ENCODE measurements at places on chromosomes 6 and 20.

- peak; percentile 73 for DNase-seq
Observed at GRCh38 chr20:10306440-10307358, 88.1 kb downstream of the SNAP25 start.

GRCh38 chr6:146359131-146359530, 184.5 kb upstream of the RAB32 start:
- DNase-seq, result no peak

DNA sequence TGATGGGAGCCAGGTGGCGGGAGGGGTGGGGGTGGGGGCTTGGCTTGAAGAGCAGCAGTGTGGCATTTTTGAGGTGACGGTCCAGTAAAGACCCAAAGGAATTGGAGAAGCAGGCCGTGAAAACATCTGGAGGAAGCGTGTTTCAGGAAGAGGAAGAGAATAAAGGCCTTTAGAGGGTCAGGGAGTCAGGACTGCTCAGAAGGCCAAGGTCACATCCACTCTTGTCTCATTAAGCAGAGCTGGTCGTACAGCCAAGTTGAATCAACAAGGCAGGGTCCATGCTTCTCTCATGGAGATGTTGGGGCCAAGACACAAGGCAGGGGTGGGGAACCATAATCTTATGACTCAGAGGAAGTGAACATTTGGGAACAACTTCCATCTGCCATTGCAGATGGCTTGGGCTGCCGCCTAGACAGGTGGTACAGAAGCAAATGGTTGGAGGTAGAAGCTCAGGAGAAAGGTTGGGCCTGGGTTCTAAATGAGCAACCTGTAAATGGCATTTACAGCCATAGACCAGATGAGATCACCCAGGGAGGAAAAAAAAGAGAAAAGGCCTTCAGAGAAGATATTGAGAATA, 179.6 kb downstream of the TTLL2 start:
- DNase-seq, result no peak

- DNase-seq, result no peak
Observed at GRCh38 chr6:151374036-151374683, 17.2 kb downstream of the ZBTB2 start.

- no peak for DNase-seq
Observed at GRCh38 chr20:60968853-60969720, 283.0 kb upstream of the CDH4 start.

DNA sequence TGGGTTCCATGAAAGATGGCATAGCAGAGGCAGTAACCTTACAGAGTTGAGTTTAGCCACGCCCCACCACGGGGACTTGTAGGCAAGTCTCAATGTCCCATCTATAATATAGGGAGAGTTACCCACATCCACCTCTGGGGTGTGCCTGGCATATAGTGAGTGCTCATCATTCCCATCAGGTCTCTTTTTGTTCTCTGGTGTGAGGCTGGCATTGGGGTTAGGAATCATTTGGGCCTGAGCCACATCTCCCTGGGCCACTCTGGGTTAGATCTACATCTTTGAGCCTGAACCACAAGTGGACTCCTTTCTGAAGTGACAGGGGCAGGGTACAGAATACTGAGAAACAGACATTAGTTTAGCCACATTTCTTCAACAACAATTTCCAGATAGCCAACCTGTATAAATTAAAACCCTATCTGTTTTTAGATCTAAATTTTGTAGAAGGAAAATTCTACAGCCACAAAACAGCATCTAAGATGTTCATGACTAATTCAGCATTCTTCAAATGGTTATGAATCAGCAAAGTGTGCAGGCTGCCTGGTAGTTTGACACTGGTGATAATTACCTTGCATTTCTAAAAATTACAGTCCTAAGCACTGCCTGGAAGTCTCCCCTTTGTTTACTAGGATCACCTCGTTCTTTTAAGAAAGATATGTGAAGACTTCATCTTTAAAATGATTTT, 20.1 kb downstream of the RNF24 start:
- no peak for DNase-seq

GRCh38 chr6:76876922-76877553, 586.3 kb downstream of the HTR1B start:
- no peak for DNase-seq

- DNase-seq, result peak; percentile 43
Observed at GRCh38 chr20:14055127-14055742, 59.9 kb downstream of the MACROD2 start.

GRCh38 chr6:5205877-5206850, 54.6 kb downstream of the LYRM4 start:
- DNase-seq, result peak; percentile 35

DNA sequence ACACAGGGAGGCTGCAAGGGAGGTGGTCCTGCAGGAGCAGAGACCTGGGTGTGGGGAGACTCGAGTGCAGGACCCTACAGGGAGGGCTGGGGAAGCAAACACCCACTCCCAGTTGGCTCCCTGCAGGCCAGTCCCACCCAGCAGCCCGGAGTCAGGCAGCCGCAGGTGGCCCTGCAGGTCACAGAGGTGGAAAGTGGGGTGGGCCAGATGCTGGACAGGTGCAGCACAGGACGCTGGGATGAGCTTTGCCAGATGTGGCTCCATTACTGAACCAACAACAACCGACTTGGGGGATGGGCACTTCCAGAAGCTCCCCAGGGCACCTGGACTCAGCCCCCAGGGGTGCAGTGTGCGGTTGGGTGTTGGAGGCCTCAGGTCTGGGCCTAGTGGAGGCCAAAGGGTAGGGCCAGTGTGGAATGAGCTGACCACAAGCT, 26.6 kb upstream of the MYT1 start:
- DNase-seq, result no peak

GRCh38 chr6:167150941-167151549, 6.7 kb downstream of the GPR31 start:
- no peak for DNase-seq

DNA sequence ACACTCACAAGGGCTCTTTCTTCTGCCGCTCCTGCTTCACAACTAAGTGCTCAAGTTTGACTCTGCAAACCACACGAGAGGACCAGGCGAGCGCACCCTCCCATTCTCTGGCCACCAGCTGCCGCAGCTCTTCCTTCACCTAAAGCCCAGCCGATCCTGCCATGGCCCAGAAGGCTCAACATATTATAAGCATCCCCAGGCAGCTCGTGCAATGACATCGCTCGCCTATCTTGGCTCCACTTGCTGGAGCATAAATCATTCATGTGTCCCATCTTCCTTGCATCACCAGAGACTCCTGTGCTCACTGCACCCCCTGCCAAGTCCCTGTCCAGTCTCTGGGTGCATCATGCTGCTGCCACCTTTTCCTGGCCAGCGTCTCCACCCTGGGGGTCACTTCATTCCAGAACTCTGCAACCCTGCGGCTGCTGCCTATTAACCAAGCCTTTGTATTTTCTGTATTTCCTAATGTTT, 59.0 kb downstream of the PSMG4 start:
- DNase-seq, result no peak

DNA sequence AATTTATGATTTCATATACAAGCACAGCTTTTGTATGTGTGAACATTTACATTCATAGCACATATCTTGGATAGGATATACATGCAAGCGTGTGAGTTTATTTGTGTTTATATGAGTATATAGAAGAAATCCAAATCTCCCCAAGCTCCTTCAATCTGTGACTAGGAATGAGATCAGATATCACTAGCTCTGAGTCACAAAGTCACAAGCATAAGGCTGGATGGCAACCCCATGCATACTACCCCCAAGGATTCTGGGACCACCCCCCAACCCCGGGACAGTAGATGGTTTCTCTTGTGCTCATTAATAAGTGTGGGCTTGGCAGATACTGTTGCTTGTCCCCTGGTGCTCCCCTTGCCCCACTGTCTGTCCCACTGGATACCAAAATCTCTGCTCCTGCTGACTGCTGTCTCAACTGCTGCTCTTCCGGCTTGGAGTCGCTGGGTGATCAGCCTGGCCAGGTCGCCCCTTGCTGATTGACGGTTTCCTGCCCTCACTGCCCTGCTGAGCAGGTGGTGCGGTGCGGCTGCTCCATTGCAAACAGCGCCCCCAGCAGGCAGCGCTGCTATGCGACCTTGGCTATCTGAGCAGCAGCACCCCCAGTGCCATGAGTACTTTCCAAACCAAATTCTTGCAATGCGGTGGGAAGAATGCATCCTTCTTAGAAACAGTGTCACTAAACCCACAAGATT, 279.4 kb downstream of the CD83 start:
- no peak for DNase-seq

GRCh38 chr6:2760882-2761842, 4.0 kb upstream of the WRNIP1 start:
- no peak for DNase-seq

DNA sequence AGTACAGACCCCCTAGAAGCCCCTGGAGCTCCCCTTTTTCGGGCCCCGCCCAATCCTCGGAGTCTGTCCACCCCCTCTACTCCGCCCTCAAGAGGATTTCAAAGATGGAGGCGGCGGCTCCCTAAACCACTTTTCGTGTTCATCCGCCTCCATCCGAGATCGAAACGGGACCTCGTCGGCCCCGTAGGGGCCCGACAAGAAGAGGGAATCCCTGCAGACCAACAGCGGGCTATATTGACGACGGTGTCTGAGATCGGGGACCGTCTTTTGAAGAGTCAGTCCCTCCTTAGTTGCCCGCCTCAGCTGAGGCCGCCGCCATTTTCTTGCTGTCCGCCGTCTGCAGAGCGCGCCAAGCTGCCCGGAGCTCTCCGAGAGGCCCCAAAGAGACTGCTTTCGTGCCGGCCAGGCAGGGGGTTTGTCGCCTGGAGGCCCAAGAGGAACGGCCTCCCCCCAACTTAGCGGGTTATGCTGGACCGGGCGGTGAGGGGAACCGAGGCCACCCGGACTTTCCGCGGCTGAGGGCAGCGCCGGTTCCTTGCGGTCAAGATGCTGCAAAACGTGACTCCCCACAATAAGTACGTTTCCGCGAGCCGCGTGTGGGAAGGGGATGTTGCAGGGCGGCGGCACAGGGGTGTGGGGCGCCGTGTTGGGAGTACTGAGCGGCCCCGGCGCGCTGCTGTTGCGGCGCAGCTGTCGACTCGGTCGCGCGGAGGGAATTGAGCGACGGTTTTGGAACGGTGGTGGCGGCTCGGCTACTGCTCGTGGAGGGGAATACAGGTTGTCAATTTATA, 4.2 kb downstream of the BRD2 start:
- DNase-seq, result no peak

GRCh38 chr6:41650120-41650519, 11.9 kb downstream of the MDFI start:
- no peak for DNase-seq

DNA sequence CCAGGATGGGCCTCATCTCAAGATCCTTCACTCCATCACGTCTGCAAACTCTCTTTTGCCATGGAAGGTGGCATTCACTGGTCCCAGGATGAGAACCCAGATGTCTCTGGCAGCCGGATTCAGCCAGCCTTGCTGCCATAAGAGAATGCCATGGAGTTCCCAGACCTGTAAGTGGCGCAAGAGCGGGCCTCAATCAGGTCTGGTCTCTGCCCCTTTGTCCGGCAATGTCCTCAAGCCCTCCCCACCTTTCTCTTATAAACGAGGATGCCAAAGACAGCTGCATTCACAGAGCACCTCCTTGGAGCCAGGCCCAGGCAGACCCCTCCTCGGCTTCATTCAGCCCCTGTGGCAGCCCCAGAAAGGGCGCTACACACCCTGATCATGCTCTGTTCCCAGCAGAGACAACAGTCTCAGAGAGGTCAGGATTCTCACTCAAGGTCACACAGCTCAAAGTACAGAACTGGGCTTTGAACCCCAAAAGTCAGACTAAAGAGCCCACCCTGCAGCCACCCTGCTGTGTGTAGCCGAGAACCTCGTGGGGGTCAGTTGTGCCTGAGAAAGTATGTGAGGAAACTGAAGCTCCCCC, 263.7 kb downstream of the TAF4 start:
- no peak for DNase-seq

DNA sequence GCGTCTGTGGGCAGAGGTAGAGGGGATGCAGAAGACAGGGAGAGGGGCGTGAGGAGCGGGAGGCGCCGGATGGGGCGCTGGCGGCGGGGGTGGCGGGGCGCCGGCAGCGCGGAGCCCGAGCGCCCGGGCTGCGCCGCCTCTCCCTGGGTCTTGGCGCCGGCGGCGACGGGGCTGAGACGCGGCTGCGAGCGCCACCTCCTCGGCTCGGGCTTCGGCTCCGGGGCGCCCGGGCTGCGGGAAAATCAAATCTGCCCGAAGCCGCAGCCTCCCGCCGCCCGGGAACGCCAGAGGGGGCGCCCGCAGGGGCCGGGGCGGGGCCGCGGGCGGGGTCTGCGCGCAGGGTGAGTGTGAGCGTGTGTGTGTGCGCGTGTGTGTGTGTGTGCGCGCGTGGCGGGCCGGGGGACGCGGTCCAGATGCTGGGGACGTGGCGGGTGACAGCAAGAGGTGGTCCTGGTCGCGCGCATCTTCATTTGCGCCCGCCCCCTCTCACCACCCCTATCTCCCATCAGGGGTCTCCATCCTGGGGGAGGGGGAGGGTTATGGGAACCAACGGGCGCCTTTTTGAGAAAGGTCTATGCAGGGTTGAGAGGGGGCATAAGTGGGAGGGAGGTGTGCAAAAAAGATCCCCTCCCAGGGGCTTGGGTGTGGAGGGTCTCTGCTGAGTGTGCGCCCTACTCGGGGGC, 646 bp upstream of the CPNE5 start:
- no peak for DNase-seq

DNA sequence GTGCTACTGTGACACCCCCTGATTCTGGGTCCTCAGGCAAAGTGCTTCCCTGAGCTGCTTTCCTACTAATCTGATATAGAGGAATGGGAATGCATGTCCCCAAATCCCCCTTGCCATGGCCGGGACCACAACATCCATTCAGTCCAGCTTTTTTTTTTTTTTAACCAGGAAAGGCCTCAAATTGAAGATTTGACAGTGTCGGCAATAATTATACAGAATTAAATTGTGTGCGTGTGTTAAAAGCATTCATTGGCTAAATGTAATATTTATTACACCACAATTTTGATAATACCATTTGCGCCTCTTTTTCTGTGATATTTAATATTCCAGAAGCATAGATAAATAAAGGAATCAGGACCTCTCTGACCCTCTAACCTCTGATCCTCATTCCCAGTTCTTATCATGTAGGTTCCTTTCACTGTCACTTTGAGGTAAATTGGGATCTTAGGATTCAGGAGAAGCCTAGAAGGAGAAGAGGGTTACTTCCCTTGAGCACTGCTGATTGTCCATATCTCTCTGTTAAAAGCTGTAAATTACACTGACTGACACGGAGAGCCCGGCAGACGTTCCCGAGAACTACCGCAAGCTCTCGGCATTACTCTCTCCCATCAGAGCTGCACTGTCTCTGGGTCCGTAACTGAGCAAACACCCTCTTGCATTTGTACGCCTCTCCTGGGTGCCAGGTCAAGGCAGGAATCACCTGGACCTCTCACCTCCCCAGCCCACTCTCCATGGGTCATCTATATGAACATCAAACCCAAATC, 29.4 kb upstream of the MAFB start:
- DNase-seq, result no peak

DNA sequence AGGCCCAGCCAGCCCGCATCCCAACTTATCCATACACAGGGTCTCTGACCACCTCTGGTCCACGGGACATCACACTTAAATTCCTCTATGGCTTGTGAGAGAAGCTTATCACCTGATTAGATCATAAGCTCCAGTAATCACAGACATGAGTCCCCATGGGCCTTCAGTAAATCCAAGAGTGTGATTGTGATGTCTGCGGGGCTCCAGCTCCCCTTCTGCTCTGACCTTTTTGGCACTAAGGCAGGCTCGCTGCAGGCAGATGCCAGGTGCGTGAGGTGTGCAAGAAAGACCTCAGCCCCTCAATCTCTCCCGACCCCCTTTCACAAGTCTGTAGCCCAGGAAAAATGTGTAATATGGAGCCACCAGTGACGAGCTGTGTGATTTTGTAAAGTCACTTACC, 127.6 kb upstream of the DUSP22 start:
- DNase-seq, result no peak
